ENCODE measurements at places on chromosomes 1 and 21.

- DNase-seq, result no peak
Measured at GRCh38 chr1:20361401-20361800, 70.7 kb downstream of the VWA5B1 start.

- DNase-seq, result peak; percentile 48
Measured at GRCh38 chr1:207316622-207317391, 4.7 kb upstream of the CD55 start.

- DNase-seq, result no peak
Measured at GRCh38 chr21:29449306-29449950, 150.7 kb downstream of the BACH1 start.

DNA sequence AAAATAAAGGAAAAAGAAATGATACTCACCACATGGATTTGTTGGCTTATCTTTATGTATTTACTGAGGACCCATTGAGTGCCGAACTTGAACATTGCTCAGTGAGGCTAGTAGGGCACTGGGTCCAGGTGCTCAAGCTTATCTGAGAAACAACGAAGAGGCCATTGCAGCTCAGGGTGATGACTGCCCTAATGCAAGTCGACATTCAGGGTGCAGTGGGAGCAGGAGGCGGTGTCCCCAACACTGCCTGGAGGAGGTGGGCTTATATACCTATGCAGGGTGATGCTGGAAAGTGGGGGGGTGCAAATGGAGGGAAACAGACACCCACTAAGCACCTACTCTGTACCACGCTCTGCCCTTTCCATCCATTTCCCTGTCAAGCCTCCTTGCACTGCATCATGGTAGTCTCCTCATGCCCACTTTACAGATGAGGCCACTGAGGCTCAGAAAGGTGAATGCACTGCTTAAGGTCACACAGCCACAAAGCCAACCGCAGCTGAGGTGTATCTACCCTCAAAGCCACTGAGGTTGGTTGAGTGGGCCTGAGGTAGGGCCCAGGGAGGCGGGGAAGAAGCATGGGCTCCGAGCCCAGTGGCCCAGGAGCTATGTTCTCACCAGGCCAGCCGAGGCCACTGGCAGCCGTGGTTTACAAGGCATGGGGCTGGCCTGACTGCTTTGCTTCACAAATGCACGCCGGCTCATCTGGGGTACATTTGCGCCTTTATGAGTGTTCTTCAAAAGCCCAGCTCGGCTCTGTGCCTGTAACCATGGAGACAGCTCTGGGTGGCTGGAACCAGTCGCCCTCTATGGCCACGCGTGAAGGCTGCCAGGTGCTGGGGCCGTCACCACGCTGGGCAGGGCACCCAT lies 103.8 kb downstream of the EPHB2 start:
- peak; percentile 87 for DNase-seq

DNA sequence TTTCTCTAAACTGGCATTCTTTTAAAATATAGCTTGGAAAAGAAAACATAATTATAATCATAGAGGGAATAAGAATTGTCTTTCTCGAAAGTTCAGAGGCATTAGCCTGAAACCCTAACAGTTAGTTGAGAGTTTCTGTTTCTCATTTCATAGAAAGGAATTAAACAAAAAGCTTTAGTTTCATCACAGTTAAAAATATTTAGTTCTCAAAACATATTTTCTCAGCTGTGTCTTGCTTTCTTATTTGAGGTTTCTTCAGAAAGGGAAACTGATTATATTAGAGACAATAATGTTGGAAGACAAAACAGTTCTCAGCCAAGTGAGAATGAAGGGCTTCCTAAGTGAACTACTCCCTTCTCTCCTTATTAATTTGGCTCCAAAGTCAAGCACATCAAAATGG lies 75.4 kb upstream of the C1orf105 start:
- DNase-seq, result no peak

GRCh38 chr1:244226435-244226834 lies 175.4 kb downstream of the ZBTB18 start:
- no peak for DNase-seq

GRCh38 chr1:24899581-24900485 lies 30.2 kb downstream of the RUNX3 start:
- no peak for DNase-seq

- DNase-seq, result no peak
Measured at GRCh38 chr1:53134961-53135734, 7.3 kb downstream of the SLC1A7 start.

- DNase-seq, result no peak
Measured at GRCh38 chr1:109910963-109911798, 532 bp downstream of the CSF1 start.

- DNase-seq, result peak; percentile 26
Measured at GRCh38 chr1:223363856-223364684, at the start of gene SUSD4. Gene SUSD4, minus strand, starts transcription at chr1:223364176. Its CDS starts 751 bp downstream, at chr1:223363425.
